ENCODE measurements at places on chromosomes 1 and 21. TPM values are rescaled to one million over a fixed set of nuclear protein-coding genes. Genes with fewer than 3 reads are reported as not detected.

Gene FAM177B
- total RNA-seq, result 0.46 TPM

Gene PTGER3
- total RNA-seq, result 4.9 TPM

Gene FAM72C
- total RNA-seq, result not detected

Gene OXCT2
- not detected for total RNA-seq

Gene ESPN
- 12.2 TPM for total RNA-seq

Gene LRRC53
- total RNA-seq, result not detected

Gene OR2AJ1
- not detected for total RNA-seq

Gene SERPINC1
- total RNA-seq, result 0.26 TPM

Gene PIK3C2B
- 57.2 TPM for total RNA-seq

Gene PLPPR4
- total RNA-seq, result 0.30 TPM

Gene KRTAP11-1
- 0.46 TPM for total RNA-seq

Gene GJA8
- total RNA-seq, result not detected

Gene YTHDF2
- total RNA-seq, result 60.6 TPM

Gene PLA2G2A
- 136 TPM for total RNA-seq

Gene CCDC30
- total RNA-seq, result 7.0 TPM

Gene ITPKB
- total RNA-seq, result 62.9 TPM

Gene LMX1A
- not detected for total RNA-seq

- no peak for DNase-seq
Observed at GRCh38 chr1:9121496-9122409, 7.1 kb downstream of the GPR157 start.

DNA sequence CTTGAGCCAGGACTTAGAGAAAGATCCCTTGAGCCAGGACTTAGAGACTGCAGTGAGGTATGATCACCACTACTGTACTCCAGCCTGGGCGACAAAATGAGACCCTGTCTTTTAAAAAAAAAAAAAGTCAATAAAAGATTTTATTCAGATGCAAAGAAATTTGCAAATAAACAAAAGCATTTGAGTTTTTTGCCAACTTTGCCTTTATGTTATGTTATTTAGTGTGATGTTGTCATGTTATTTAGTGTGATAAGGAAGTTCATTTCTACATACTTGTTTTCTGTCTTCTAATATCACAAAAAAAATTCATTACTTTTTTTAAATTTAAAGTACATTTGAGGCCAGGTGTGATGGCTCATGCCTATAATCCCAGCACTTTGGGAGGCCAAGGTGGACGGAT lies 9.0 kb downstream of the RAD54L start:
- DNase-seq, result no peak

- DNase-seq, result no peak
Observed at GRCh38 chr1:192151176-192151575, 7.1 kb upstream of the RGS18 start.

GRCh38 chr21:29360799-29361765 lies 62.4 kb downstream of the BACH1 start:
- DNase-seq, result no peak

- no peak for DNase-seq
Observed at GRCh38 chr21:42440187-42440792, 36.6 kb downstream of the UBASH3A start.

DNA sequence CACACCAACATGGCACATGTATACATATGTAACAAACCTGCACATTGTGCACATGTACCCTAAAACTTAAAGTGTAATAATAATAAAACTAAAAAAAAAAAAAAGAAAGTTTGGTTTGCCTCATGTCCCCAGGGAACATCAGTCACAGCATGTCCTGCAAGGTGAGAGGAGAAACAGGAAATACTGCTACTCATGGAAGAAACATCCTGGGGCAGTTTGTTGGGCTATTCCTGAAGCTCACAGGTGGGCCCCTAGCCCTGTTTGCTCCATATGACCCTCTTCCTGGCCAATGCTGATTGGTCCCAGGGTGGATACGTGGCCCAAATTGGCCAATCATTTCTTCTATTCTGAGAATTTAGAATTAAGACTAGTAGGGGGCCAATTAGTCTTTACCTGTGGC lies 103.4 kb upstream of the ADAR start:
- DNase-seq, result no peak

DNA sequence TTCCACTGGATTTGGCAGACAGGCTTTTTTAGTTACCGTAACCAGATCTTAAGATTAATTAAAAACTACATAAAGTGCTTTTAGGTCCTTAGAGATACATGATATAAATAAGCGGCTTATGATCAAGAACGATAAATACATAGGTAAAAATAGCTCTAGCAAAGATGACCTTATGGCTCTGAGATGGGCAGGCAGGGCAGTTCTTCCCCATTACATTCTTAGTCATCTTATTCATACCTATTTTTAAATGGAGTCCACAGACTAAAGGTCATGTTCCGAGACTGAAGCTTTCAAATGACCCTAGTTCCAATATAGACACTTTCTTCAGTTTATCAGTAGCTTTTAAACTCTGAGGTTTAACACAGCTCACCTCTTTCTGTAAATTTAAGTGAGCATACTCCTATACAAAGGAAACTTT lies 4.3 kb downstream of the MCL1 start:
- DNase-seq, result no peak

- DNase-seq, result no peak
Observed at GRCh38 chr1:43143441-43143888, 28.6 kb downstream of the EBNA1BP2 start.

- DNase-seq, result peak; percentile 68
Observed at GRCh38 chr1:68231627-68232288, 565 bp downstream of the WLS start.

GRCh38 chr1:185996211-185996610 lies 262.0 kb downstream of the HMCN1 start:
- no peak for DNase-seq

GRCh38 chr21:38952890-38953289 lies 147.2 kb downstream of the ETS2 start:
- DNase-seq, result no peak

GRCh38 chr1:53731043-53731600 lies 7.8 kb downstream of the GLIS1 start:
- DNase-seq, result no peak

DNA sequence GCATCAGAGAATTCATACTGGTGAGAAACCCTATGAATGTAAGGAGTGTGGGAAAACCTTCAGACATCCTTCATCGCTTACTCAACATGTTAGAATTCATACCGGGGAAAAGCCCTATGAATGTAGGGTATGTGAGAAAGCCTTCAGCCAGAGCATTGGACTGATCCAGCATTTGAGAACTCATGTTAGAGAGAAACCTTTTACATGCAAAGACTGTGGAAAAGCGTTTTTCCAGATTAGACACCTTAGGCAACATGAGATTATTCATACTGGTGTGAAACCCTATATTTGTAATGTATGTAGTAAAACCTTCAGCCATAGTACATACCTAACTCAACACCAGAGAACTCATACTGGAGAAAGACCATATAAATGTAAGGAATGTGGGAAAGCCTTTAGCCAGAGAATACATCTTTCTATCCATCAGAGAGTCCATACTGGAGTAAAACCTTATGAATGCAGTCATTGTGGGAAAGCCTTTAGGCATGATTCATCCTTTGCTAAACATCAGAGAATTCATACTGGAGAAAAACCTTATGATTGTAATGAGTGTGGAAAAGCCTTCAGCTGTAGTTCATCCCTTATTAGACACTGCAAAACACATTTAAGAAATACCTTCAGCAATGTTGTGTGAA lies 12.8 kb downstream of the ZFP69B start:
- DNase-seq, result no peak

DNA sequence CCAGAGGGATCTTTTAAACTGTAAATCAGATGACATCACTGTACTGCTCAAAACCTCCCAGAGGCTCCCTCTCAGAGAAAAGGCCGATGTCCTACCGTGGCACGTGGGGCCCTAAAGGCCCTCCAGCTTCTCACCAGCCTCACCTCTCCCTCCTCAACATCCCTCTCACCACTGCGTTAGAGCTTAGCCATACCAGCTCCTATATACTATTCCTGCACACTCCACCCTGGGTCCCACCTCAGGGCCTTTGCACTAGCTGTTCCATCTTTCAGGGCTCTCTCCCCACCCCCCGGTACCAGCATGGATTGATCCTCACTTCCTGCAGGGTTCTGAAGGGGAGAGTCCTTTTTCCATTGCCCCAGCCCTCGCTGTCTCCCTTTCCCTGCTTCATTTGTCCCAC lies 111.8 kb downstream of the KAZN start:
- DNase-seq, result no peak

GRCh38 chr1:219902951-219903350 lies 25.4 kb downstream of the SLC30A10 start:
- no peak for DNase-seq

- DNase-seq, result peak; percentile 41
Observed at GRCh38 chr1:205286335-205286950, 35.1 kb downstream of the NUAK2 start.

- no peak for DNase-seq
Observed at GRCh38 chr1:170580636-170581440, 48.9 kb downstream of the GORAB start.

All from upper lobe of left lung (tissue), 6 donors.